ENCODE measurements at places on chromosomes 12 and 14.
A peak's percentile ranks its signal among the peaks of the same experiment; 100 is the strongest.

DNA sequence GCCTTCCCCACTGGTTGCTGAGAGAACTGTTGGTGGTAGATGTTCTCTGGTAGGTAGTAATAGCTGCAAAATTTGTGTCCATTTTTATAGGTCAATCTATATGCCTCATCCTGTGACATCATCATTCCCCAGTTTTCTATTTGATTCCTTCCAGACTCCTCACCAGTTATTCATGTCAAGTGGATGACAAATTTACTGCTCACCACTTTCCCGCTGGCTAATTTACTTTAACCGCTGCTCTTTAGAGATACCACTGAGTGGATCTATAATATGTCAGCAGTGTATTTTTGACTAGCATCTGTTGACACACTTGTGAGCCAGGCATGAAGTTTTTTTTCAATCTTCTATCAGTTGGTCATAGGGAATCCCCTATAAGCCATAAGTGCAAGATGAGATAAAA, 24.6 kb downstream of the GPR65 start:
- DNase-seq, result no peak

DNA sequence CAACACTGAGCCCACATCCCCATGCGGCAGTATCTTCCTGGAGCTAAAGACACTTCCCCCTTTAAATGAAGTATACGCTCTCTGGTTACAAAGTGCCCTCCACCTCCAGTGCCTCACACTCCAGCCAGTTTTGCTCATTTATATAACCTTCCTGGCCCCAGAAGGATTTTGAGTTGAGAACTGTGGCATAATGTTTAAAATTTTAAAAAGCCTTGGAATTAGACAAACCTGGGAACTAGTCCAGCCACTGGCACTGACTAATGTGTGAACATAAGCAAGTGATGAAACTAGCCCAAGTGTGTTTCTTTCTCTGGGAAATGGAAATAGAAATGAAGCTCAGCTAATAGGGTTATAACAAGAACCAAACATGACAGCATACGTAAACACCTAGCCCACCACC, 723.7 kb upstream of the USP15 start:
- no peak for DNase-seq

- peak; percentile 33 for DNase-seq
Measured at GRCh38 chr14:21317398-21317797, 37.5 kb downstream of the RPGRIP1 start.

- no peak for DNase-seq
Measured at GRCh38 chr14:102610968-102611811, 18.7 kb downstream of the RCOR1 start.

DNA sequence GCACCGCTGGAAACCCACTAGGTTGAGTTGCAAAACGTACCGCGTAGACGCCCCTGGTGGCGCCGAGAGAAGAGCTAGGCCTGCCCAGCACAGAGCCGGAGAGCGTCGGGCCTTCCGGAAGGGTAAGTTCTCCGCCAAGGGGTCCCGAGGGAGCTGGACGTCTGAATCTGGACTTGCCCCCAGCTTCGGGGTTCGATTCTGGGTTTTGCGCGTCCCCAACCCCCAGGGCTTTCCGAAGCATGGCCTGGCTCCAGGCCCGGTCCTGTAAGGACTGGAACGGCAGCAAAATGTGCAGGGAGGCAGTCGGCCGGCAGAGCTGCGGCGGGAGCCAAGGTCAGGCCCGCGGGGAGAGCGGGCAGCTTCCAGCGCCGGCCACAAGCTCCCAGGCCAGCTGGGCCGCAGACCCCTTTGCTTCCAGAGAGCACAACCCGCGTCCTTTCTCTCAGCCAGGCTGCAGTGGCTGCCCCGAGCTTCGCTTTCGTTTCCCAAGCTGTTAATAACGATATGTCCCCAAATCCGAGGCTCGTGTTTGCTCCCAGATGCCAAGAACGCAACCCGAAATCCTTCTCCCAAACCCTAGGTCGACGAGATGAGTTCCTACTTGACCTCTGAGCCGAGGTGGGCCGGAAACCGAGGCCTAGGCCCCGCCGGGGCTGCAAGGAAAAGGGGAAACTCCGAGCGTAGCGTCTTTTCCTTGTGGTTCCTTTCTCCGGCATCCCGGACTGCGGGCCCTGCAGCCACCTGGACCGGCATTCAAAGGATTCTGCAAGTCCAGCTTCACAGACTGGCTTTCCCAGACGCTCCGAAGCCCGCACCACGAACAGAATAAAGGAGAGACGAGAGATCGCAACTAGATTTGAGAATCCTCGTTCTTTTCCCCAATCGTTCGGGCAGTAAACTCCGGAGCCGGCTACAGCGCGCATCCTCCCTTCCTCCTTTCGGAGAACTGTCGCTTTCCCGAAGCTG, 3.2 kb upstream of the TBX5 start:
- DNase-seq, result no peak

GRCh38 chr12:82326905-82327503, 31.2 kb downstream of the CCDC59 start:
- DNase-seq, result no peak

DNA sequence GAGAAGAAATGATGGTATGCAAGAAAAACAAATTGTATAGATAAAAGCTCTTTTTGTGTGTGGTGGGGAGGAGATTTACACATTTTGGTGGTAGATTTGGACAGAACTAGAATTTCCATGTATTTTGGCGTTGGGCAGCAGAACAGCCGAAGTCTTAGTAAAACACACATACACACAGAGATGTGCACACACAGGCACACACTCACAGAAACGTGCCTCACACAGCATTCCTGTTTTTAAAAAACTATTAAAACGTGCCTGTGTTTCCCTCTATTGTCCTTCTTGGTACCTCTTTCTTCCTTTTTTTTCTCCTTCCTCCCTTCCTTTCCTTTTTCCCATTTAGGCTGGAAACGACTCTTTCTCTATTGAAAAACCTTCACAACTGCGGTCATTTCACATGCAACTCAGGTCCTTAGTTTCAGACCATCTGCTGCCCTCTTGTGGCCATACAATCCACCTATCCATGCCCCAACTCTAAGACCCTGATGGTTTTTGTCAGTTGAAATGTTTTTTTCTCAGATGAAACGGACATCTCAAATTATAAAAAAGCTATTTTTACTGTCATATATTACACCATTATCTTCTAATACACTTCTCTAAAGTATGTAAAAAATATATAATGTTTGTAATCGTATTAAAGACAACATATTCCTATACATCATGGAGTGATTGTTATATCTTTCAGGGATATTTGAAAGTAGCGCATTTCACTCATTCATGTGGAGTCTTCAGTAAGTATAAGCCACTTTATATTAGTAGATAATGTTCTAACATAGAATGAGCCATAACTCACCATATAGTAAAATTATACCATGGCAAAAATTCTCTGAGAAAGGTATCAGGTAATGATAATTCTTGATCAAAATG, 386.7 kb upstream of the NOVA1 start:
- DNase-seq, result no peak

- no peak for DNase-seq
Measured at GRCh38 chr12:45503899-45504298, 225.6 kb upstream of the ARID2 start.

DNA sequence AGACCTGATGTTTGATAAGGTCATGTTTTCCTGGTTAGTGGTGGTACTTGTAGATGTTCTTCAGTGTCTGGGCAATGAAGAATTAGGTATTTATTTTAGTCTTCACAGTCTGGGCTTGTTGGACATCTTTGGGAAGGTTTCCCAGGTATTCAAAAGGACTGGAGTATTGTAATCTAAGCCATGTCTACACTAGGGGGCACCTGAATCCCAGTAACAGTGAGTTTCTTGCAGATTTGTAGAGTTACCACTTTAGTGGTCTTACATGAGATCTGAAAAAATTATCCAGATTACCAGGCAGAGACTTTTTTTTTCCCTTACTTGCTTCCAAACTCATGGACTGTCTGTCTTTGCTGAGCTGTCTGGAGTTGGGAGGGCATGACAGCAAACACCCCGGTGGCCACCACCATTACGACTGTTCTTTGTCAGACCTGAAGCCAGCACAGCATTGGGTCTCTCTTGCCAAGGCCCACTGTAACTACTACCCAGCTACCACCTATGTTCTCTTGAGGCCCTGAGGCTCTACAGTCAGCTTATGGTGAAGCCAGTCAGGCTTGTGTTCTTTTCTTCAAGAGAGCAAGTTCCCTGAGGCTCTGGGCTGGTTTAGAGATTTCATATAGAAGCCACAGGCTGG, 820.7 kb upstream of the FBXO33 start:
- DNase-seq, result no peak

DNA sequence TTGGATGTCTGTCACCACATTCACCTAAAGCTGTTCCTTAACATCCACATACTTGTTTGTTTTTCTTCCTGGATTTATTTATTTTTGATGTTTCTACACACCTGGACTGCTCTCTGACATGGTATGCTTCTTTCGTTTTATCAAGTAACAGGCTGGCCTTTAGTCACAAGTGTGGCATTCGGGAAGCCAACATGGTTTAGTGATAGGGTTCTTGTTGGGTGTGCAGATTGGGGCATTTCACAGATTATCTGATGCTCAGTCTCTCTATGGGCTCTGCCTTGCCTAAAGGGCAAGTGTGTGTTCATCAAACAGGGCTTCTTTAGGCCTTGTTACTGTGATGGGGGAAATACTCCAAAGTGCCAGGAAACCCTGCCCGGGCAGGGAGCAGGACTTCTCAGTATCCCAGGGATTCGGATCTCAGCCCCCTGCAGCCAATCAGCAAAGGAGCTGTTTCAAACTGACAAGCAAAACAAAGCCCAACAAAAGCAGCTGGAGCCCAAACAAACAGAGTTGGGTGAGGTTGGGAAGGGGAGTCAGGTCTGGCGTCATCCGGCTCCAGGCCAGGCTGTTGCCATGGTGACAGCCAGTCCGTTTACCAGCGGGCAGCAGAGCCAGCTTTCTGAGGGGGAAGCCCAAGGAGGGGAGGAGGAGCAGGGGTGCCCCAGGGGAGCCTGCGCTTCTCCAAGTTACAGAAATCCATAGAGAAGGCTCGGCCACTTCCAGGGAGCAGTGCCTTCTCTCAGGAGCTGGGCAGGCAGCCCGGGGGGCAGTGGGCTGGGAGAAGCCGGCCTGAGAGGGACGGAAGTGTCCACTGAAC, 31.9 kb downstream of the FOS start:
- DNase-seq, result no peak

DNA sequence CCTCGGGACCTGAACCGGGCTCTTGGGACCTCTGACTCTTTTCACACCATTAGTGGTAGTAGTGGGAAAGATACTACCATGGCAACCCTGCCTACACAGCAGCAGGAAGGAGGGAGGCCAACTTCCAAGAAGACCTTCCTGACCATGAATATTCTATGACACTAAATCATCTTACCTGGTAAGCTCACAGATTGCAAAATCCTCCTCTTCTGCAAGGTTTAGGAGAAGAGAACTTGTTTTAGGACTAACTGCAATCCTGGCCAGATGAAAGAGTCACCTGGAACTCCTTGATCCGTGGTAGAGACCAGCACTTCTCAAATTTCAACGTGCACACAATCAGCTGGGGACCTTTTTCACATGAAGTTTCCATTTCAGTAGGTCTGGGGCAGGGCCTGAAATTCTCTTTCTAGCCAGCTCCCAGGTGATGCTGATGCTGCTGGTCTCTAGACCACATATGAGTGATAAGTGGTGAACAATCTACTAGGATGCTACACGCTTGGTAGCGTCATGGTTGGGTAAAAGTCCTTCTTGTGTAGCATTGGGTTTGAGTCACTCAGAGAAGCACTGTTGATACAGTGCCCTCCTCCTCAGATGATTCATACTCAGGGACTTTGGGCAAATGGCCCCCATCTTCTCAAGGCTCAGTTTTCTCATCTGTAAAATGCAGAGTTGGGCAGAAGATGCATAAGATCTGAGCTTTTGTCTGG, 35.6 kb upstream of the FICD start:
- no peak for DNase-seq

- no peak for DNase-seq
Measured at GRCh38 chr14:38212111-38212510, 4.4 kb downstream of the SSTR1 start.

- no peak for DNase-seq
Measured at GRCh38 chr12:49730568-49731101, 10.7 kb upstream of the TMBIM6 start.

DNA sequence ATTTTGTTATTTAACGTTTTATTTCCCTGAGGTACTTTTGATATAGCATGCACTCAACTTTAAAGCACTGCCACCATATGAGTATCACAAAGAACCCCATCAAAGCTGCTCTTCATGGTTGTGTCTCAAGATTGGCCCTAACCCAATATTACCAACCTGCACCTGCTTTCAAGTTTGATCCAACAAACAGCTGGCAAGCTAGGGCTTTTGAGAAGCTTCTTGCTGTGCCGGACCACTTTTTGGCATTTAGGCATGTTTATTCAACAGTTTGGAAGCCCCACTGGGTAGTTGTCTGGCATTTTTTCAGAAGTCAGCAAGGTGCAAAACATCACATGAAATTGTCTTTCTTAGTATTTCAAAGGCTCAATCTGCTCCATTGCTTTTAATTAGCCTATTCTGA, 137.2 kb upstream of the PLEKHA5 start:
- DNase-seq, result no peak

GRCh38 chr14:90287791-90288190, 31.4 kb downstream of the PSMC1 start:
- DNase-seq, result no peak

- DNase-seq, result no peak
Measured at GRCh38 chr14:90452366-90452765, 55.5 kb downstream of the CALM1 start.

GRCh38 chr12:2039034-2039433, 13.8 kb upstream of the CACNA1C start:
- DNase-seq, result no peak

- no peak for DNase-seq
Measured at GRCh38 chr14:51328064-51328771, 88.2 kb downstream of the TMX1 start.

- DNase-seq, result peak; percentile 23
Measured at GRCh38 chr12:12562016-12562483, 613 bp downstream of the DUSP16 start.

GRCh38 chr12:20931894-20932293, 121.4 kb downstream of the SLCO1B3 start:
- no peak for DNase-seq

- DNase-seq, result peak; percentile 54
Measured at GRCh38 chr14:60327447-60328331, 78.7 kb downstream of the PPM1A start.

DNA sequence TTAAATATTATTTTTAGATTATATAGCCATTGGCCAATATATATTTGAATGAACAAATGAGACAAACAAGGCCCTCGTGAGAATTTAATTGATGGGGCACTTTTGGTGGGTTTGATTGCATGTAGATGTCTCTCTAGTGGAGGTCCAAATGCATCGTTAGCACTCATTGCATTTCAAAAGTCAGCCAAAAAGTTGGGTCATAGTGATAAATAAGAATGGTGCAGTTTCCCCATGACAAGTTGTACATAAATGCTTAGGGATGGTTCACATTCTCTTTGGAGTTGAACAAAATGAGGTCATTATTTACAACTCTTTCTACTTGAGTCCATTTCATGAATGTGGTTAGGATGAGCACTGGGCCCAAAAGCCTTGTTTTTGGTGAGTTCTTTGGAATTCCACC, 1.0 kb downstream of the BEST3 start:
- no peak for DNase-seq

Data from GM12892 (cell line).